Dorsolateral prefrontal cortex (tissue), 122 donors: ENCODE measurements at places on chromosomes 2 and 18.

DNA sequence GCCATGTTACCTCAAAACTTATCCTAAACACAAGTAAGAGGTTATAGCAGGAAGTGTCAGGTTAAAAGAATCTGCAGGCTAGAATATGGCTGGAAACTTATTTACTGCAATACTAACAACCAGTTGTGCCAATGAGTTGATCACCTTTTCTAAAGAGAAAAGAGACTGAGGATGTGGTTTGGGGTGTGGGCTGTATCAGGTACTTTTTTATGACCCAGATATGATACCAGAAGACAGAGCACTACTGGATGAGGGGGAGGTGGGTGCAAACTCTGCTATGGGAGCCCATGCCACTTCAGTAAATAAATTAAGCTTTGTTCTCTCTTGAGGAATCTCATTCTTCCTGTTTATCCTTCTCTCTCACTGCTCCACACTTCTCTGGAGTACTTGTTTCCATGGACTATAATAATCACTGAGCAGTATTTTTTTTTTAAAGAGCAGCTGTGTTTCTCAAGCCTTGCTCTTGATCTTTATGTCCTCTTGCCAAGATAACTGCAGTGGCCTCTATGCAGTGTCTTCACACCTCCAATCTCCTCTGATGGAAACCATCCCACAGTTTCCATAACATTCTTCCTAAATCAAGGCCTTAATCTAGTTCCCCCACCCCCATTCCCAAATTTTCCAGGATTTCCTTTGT lies 51.2 kb upstream of the NOSTRIN start:
- DNase-seq, result no peak

DNA sequence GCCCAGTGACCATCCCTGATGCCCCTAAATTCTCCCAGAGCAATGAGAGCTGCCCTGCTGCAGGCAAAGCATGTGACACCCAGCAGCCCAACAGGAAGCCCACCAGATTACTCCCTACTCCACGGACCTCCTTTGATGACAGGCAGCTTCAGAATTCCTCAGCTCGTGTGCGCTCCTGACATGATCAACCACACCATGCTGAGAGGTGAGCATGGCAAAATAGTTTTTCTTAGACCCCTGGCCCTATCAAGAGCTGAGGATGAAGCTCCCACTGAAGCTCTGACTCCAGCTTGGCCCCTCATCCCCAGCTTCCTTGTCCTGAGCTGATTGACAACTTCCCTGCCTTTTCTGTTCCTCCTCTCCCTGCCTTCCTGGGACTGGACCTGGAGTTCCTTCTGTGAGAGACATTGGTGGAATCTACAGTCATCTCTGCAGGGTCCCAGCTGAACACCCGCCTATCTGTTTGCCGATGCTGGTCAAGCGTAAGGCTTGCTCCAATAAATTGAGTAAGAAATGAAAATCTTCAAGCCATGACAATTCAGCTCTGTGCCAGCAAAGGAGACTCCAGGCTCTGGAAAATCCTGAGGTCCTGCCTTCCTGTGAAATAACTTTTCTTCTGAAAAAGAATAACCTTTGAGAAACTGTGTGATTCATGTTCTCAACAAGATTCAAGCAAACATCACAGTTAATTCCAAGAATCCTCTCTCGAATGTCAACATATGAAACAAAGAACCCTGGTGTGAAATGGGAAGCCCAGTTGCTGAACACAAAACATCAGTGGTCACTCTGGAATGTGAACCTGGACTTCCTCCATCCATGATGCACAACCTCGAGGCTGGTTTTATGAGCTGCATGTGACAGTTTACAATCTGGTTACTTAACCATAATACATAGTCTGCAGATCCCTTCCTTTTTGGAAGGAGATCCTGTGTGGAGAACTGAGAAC lies 201.1 kb downstream of the SPP2 start:
- no peak for DNase-seq

GRCh38 chr18:72986103-72986502 lies 118.3 kb upstream of the NETO1 start:
- no peak for DNase-seq

GRCh38 chr2:7971841-7972240 lies 710.0 kb upstream of the ID2 start:
- no peak for DNase-seq

- no peak for DNase-seq
Measured at GRCh38 chr18:40075616-40076015, 1879.4 kb upstream of the PIK3C3 start.
